T follicular helper cell (primary cell): ENCODE measurements at places on chromosomes 1 and 21.

DNA sequence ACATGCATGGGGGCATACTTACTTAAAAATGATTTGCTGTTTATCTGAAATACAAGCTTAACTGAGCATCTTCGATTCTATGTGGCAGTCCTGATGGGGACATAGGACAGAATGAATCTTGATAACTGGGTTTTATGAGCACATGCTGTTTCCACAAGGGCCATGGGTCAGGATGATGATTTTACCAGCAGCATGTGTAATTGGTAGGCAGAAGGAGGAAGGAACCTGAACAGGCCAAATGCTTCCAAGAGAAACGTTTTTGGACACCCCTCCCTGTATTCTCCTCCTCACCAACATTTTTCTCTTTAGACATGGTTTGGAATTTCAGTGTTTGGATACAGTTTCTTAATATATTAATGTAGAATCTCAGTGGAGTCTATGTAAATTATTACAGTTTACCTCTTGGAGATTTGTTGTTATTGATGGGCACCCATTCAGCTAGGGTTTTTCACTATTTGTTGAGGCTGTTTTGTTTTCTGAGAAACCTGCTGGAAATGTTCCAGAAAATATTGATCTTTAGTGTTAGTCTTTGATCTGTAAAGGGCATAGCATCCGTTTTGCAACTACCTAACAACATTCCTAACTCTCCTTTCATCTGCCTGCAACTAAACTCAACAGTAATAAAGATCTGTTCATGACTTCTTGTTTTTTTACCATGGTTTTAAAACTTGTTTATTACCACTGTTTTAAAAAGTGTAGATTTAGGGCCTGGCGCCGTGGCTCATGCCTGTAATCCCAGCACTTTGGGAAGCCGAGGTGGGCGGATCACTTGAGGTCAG lies 42.0 kb downstream of the TBCE start:
- DNase-seq = no peak

DNA sequence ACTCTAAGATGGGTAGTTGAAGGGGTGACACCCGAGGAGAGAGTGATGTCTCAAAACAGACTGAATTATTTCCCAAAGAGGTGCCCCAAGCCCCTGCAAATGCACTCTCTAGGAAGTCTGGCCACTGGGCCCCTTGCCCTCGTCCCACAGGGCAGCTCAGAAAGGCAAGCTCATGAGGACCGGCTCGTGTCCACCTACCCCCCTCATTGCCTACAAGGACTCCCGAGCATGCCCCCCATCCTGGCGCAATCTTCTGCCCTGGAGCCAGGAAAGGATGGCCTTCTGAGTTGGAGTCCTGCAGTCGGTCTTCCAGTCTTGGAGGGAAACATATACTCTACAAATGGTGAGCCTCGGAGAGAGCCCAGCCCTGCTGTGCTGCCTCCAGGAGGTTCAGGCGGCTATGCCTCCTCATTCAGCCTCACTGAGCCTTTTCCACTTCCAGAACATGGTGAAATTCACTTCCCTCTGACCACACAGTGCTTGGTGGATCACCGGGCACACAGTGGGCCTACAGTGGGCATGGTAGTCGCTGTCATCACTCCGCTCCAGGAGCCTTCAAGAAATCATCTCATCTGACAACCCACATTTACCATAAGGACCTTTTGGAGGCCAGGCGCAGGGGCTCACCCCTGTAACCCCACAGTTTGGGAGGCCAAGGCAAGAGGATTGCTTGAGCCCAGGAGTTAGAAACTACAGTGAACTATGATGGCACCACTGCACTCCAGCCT lies 5.8 kb upstream of the WNT3A start:
- DNase-seq = no peak

- DNase-seq = no peak
Measured at GRCh38 chr1:66258404-66259105, 275.4 kb upstream of the SGIP1 start.

- DNase-seq = no peak
Measured at GRCh38 chr1:202270871-202271326, 70.8 kb downstream of the UBE2T start.

DNA sequence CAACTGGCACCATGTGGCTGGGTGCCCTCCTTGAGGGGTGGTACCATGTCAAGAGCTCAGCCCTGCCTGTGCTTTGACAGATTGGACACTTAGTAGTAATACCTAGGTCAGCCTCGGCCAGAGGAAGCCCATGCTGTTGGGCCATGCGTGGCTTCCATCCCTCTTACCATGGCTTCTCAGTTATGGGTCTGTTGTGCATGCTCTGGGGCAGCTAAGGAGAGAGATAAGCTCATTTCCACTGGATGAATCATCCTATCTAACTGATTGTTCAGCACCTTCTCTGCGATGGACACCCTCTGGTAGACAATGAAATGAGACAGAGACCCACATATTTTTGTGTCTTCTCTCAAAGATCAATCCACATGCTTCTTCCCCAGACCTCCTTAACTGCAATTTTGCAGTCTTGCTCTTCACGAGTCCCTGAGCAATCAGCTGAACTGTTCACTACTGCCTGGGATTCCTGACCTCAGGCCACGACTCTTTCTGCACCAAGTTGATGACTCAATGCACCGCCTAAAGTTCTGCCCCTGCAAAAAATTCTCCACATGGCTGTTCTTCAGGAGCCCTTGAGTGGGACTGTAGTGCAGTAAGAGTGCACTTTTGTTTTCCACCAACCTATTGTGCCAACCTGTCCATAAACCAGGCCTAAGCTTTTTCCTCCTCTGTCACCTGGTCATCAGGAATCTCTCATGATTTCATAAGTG lies 6.9 kb upstream of the TRIM62 start:
- no peak for DNase-seq
